AG20443 (cell line): ENCODE measurements at places on chromosomes 1 and 21.

- no peak for DNase-seq
These were observed 130.5 kb downstream of the RHOU start for GRCh38 chr1:228865627-228866330.

- no peak for DNase-seq
These were observed 223.0 kb upstream of the NR5A2 start for GRCh38 chr1:199804526-199804925.

GRCh38 chr1:169086603-169087455, 19.7 kb upstream of the ATP1B1 start:
- no peak for DNase-seq

GRCh38 chr1:221781102-221781755, 39.3 kb upstream of the DUSP10 start:
- no peak for DNase-seq

GRCh38 chr1:41272601-41273000, 30.5 kb upstream of the SCMH1 start:
- no peak for DNase-seq

DNA sequence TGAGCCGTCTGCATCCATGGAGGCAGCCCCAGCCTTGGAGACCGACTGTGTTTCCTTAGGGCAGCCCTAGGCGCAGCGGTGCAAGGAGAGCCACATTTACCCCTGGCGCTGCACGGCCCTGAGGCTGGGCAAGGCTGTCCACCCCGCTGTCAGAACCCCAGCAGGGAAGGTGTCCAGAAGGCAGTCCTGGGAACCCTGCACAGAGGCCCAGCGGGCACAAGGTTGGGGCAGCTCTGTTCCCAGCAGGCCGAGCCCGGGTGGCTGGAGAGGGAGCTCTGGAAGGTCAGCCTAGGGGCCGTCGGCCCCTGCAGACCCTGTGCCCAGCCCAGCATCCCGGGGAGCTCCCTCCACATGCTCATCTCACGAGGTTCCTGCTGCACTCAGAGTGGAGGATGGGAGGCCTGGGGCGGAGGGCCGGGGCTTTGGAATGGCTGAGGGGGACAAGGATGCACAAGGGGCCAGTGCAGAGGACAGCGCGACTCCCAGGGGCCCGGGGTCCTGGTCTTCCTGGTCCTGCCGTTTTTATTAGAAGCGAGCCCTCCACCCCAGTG, 19.9 kb upstream of the SAMD11 start:
- no peak for DNase-seq

- DNase-seq: no peak
These were observed 6.9 kb downstream of the USP48 start for GRCh38 chr1:21775985-21776562.

- DNase-seq: no peak
These were observed 65.0 kb downstream of the SYT6 start for GRCh38 chr1:114088392-114089299.

DNA sequence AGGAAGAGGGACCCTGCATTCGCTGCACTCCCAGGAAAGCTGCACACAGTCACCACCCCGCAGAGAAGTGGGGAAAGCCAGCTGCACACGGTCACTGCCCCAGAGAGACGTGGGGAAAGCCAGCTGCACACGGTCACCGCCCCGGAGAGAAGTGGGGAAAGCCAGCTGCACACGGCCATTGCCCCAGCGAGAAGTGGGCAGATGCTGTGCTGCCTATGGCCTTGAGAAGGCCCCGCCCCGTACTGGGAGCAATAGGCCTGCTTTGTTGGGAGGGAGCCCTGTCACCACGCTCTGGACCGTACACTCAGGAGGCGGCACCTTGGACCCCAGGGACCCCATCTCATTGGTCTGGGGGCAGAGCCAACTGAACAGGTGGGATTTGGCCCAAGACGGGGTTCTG, 4.3 kb upstream of the GPR153 start:
- no peak for DNase-seq

- DNase-seq: no peak
These were observed 1.5 kb downstream of the TNFRSF25 start for GRCh38 chr1:6464514-6464836.

GRCh38 chr1:247421074-247421473, 5.1 kb downstream of the NLRP3 start:
- no peak for DNase-seq

DNA sequence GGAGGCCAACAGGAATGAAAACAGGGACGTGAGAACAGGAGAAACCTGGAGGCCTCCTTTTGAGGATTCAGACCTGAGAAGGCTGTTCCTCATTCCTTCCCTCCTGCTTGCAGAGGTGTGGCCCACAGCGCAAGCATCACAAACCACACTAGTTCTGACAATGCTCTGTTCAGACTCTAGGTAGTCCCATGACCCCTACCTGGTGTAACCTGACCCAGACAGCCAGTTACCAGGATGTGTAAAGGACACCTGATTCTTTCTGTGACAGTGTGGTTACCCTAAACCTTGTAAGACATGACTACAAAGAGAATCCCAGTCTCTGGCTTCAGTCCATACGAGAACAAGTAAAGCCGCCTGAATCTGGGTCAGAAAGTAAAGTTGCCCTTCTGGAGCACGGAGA, 3.2 kb downstream of the MECR start:
- no peak for DNase-seq

- no peak for DNase-seq
These were observed 64.8 kb upstream of the MRPS6 start for GRCh38 chr21:34008618-34009017.

DNA sequence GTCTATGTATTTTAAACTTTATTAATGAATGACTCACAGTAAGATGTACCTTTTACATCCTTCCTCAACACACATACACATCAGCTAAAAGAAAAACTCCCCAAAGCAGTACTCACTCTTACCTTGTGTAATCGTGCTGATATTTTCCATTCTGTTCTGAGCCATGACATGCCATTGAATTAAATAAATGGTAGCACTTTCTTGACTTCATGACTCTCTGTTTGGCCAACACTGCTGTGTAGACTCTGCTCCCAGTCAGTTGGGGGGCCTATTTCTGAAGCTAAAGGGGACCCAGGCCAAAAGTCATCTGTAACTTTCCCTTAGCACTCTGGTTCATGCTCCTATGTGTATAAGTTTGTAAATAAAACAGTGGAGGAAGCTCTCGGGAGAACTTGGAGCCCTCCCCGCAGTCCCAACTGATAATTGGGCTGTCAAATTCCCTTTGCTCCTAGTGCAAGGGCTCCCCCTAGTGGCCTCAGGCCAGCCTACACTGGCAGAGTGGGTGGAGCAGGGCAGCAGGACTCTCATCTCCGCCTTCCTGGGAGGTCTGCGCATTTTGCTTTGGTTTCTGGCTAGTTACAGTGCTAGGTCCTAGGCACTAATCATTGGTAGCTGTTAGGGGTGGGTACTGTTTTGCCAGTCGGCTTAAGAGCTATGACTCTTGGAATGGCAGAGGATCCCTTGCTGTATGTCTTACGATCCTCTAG, 1.7 kb upstream of the FYB2 start:
- peak; percentile 92 for DNase-seq

DNA sequence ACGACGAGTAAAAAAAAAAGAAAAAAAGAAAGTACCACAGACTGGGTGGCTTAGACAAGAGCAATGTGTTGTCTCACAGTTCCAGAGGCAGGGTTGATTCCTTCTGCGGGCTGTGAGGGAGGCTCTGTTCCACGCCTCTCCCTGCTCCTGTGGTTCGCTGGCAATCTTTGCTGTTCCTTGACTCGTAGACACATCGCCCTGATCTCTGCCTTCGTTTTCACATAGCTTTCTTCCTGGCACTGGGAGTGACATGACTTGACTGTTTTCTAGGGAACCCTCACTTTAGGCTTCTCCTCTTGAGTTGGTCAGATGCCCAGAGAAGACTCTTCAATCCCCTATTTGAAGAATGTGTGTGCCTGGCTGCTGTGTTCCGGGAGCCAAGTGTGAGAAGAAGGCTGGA, 133.6 kb downstream of the TM2D1 start:
- DNase-seq: peak; percentile 25

DNA sequence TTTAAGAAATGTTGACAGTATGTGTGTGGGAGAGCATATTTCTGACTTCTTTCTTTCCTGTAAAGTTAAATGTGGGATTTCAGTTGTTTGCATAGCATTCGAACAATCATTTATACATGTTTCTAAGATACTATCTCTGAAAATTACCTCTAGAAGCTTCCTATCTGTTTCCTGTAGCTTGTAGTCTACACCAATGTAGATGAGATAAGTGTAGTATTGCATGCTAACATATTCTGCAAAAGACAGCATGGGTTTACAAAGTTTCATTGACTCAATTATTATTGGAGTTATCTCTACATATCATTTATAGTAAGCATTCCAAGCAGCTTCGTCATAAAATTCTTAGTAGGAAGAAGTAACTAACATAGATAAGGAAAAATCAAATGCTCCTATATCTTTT, 98.9 kb upstream of the DPYD start:
- no peak for DNase-seq

DNA sequence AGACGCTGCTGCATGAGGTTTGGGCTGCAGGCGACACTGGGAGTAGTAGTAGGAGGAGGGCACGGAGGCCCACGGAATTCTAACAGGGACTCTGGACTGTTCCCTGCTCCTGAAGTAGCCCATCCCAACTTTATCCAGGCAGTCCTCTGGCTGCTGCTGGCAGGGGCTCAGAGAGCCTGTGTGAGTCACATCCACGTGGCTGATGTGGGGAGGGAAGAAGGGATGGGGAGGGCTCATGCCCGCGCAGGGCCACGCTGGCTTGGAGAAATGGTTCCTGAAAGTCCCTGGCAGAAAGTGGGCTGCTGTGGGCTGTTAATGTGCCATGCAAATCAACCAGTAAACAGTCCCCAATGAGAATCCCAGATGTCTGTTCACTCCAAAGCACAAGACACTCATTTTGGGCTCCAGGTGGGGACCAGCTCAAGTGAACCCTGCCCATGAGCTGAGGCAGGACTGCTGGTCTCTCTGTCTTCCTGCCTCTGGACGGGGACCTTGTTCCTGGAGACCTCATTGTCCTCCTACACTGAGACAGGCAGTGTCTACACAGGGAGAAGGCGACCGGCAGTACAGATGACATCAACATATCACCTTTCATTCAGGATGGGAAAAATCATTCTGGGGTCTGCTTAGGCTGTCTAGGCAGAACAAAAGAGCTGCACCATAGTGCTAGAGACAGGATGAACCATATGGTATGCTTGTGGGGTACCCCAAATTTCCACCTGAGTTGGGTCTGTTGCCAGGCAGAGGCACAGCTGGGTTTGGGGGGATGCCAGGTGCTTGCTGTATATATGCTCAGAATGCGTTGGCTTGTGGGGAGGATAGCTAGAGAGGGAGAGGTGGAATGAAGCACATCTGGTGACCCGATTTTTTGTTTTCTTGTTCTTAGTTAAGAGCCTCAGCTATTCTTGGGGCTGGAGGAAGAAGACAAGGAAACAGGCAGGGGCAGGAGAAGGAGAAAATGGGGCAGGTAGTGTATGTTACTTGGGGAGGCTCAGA, 57.9 kb upstream of the FMOD start:
- DNase-seq: peak; percentile 93

DNA sequence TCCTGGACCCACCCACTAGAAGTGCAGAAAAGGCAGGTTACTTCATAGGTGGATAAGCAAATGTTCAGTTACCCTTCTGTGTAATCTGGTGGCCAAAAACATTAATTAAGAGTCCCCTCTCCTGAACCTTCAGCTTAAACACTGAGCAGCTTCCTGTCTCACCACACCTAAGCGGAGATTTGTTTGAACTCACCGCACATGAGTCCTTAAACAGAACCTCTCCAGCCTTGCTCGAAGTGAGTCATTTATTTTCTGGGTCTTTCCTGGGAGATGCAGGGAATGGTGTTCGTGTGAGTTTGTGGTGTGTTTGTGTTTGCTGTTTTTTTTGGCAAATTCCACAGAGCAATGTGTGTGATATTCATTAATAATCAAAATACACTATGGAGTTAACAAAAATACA, 7.6 kb upstream of the FNBP1L start:
- no peak for DNase-seq

DNA sequence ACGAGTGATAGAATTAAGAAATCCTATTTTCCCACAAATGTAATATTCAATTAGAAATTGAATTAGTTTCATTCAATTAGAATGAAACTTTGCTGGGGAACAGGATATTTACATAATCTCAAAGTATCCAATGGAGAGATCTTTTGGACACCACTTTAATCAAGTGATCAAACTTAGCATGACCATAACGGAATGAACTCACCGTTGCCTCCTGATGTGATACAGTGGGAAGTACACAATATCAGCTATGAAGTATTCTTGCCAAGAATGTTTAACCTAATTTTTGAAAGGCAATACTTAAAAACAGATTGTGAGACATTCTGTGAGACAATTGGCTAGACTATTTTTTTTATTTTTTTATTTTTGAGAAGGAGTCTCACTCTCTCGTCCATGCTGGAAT, 16.6 kb downstream of the CDKN2C start:
- no peak for DNase-seq

- no peak for DNase-seq
These were observed 409.5 kb downstream of the NTNG1 start for GRCh38 chr1:107550358-107550757.

DNA sequence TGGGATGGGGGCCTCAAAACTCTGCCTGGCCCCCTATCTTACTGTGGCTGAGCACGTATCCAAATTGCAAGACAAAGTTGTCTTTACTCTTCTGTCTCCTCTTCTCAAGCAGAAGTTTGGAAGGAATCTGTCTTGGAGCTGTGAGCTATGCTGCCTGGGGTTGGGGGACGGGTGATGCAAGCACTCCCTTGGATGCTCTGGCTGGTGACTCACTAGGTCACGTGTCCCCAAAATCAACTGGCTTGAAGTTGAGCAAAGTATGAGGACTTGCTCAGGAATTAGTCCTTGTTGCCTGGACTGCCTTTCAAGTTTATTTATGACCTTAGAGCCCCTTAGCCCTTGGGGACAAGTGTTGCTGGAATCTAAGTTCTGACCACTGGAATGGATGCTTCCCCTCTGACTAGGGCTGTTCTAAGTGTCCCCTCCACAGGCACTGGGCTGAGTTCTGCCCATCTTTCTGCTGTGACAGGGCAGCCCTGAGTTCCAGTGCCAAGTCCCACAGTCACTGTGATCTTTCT, 269.5 kb downstream of the HHAT start:
- DNase-seq: peak; percentile 83

DNA sequence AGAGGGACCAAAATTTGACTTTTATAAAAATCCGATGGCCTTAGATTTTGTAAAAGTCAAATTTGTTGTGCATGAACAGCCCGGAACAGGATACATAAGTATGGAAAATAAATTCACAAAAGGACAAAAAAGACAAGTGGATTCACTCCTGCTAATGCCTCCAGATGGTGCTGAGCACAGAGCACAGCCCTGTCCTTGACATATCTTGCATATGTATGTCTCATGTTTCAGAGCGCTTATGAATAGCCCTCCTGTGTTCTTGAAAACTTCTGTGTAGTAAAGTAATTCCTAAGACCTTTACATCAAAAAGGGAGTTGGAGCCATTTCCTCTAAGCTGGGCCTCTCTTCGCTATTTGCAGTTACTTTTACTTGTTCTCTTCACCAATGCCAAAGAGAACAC, 110.7 kb upstream of the RAB3GAP2 start:
- no peak for DNase-seq
